CD4-positive, alpha-beta T cell treated with Interleukin-15 for 4 hours (primary cell): ENCODE measurements at places on chromosomes 2 and 18.

DNA sequence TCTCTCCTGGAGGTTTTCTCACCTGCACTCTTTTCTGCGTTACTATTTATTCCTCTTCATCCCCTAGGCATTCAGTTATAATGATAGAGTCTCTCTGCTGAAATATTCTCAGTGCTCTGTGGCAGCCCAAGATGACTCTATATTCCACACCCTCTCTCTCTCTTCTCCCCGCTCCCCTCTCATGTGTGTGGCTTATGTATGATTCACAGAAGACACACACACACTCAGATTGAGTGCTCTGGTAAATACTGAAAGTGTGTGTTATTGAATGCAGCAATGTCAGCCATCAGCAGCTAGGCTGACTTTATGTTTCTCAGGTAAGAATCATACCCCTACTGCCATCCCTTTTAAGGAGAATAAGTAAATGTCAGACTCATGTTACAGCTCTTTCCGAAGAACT lies 201.2 kb downstream of the SLC4A10 start:
- DNase-seq = no peak

DNA sequence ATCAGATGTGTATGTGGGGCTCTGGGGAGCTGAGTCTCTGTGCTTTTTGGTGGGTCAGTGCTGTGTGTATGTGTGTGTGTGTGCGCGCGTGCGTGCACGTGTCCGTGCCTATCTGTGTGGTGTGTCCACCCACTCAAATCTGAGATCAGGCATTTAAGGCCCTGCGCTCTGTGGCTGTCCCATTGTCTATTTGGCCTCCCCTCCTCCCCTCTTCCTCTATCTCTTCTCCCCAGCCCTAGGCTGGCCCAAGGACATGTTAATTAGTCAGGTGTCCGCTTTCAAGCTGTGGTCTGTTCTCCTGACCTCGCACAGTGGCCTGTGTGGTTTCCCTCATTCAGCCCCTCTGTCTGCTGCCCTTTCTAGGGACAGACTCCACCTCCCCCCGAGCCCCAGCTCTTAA lies 136.4 kb downstream of the DYSF start:
- no peak for DNase-seq

DNA sequence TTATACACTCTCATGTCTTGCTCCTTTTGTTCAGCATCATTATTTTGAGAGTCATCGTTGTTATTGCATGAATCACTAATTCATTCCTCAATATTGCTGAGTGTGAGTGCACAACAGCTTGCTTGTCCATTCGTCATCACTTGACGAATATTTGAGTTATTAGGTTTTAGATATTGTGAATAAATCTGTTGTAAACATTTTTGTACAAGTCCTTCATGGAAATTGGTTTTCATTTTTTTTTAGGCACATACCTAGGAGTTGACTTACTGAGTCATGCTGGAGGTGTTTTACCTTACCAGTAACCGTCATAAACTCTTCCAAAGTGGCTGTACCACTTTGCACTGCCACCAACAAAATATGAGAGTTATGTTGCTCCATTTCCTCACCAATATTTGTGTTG lies 84.2 kb upstream of the NCK2 start:
- DNase-seq = no peak

DNA sequence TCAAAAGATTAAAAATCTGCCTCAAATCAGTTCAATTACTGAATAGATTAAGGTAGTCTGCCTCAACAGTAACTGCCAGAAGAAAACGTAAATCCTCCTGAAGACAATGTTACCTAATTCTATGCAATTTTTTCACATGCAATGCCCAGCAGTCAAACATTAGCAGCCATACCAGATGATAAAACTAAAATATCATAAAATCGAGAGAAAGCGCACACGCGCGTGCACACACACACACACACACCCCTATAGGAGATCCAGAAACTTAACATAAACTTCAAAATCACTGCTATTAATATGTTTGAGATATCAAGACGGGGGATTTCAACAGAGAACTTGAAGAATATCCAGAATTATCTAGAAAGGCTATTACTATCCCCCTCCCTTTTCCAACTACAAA lies 32.9 kb downstream of the ROCK2 start:
- no peak for DNase-seq

DNA sequence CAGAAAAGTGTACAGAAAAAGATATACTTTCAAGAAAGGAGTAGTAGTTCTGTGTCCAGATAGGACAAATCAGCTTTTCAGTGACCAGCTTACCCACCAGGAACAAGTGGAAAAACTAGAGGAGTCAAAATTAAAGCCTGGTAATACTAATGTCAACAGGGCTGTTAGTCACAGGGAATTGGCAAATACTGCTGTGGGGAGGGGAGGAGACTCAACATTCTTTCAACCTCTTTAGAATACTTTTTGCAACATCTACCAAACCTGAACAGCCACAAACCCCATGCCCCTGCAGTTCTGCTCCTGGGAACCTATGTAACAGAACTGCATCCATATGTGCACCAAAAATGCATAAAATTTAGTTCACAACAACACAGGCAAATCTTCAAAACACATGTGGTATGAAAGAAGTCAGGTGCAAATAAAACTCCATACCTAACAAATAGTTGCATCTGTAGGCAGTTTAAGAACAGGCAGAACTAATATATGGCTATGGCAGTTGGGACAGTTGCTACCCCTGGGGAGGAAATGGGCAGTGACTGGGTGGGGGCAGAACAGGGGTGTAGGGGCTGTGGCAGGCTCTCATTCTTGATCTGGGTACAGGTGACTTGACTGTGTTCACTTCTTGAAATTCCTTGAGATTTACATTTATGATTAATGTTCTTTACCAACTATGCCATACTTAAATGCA lies 9.7 kb downstream of the CMPK2 start:
- DNase-seq = no peak

DNA sequence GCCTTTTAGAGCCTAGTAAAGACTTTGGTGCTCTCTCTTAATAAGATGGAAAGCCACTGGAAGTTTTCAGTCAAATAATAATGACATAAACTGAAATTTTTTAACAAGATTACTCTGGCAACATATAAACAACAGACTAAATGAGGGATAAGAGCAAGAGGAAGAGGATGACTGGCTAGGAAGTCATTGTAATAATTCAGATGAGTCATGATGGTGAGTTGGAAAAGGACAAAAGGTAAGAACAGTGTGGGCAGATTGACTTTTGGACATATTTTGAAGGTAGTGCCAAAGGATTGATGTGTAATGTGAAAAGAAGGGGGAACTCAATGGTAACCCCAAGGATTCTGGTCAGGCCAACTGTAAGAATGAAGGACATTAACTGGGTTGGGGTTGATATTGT lies 310.3 kb downstream of the NOL4 start:
- DNase-seq = no peak

GRCh38 chr18:56315363-56315762 lies 323.0 kb downstream of the TXNL1 start:
- no peak for DNase-seq

DNA sequence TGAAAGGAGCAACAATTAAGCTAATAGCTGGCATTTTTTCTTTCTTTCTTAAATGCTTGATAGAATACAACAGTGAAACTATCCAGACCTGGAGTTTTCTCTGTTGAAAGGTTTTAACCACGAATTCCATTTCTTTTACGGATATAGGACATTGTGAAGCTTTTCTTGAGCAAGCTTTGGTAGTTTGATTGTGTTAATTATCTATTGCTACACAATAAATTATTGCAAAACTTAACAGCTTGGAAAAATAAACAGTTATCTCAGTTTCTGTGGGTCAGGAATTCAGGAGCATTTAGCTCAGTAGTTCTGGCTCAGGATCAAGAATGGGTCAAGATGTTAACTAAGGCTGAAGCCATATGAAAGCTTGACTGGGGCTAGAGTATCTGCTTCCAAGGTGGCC lies 11.7 kb downstream of the PHOSPHO2 start:
- no peak for DNase-seq

DNA sequence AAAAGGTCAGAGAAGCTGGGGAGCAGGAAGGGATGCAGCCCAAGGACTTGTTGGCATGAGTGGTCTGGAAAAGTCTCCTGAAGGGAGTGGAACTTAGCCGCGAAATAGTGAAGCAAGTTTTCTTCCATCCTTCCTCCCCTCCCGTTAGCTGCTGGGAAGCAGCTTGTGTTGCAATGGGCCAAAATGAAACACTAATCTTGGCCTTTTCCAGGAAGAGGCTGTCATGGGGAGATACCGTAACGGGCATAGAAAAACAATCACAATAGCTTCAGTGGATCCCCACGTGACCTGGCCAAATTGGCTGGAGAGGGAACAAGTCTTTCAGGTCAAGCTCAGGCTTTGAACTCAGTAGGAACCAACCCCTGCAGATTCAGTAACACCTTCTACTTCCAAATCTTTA lies 49.3 kb downstream of the SEMA4F start:
- no peak for DNase-seq

DNA sequence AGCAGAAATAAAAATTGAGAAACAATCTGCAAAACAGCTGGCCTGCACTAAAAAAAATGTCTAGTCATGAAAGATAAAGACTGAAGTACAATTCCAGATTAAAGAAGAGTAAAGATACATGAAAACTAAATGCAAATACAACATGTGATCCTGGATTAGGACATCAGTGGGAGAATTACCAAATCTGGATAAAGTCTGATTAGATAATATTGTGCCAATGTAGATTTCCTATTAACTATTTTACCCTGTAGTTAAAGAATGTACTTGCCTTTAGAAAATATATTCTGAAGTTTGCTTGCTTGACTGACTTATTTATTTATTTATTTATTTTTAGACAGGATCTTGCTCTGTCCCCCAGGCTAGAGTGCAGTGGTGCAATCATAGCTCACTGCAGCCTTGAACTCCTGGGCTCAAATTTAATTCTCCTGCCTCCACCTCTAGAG lies 58.7 kb downstream of the ASXL2 start:
- DNase-seq = no peak

GRCh38 chr2:2941205-2941604 lies 436.4 kb downstream of the EIPR1 start:
- no peak for DNase-seq
